ENCODE measurements at places on chromosomes 1 and 21.

DNA sequence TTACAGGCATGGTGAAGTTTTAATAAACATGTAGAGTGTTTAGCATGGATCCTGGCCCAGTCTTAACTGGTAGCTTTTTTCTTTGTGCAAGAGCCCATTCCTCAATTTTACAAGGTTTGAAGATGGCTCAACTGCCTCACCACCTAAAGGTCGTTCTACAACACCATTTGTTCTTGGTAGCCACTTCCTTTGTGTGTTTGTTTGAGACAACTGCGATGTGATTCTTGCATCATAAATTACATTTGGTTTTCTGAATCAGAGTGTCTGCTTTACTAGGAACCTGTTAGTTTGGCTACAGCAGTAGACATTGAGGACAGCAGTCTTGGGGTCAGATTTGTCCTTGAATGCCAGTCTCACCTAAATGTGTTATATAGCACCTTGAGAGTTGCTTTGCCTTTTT is 3.3 kb downstream of the PLEKHM2 start:
- no peak for DNase-seq

DNA sequence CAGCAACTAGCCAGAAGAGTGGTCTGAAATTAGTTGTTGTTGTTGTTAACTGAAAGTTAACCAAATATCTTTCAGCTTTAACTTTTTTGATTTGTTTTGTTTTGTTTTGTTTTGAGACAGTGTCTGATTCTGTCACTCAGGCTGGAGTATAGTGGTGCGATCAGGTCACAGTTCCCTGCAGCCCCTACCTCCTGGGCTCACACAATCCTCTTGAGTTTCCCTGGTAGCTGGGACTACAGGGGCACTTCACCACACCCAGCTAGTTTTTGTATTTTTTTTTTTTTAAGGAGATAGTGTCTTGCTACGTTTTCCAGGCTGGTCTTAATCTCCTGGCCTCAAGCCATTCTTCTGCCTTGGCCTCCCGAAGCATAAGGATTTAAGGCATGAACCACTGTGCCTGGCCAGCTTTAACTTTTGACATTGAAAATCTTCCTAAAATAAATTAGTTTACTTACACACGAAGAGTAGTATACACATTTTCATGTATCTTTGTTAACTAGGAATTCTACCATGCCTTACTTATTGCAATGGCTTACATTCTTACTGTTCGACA is 45.0 kb downstream of the GNG12 start:
- DNase-seq: no peak

- no peak for DNase-seq
These were observed 483.9 kb downstream of the PTPRC start for GRCh38 chr1:199122532-199123311.

- DNase-seq: no peak
These were observed 6.3 kb upstream of the RSBN1 start for GRCh38 chr1:113818578-113818977.

GRCh38 chr1:180112984-180113647 is 41.6 kb upstream of the QSOX1 start:
- no peak for DNase-seq
